ENCODE measurements at places on chromosomes 11 and 22. TPM values are rescaled to one million over a fixed set of nuclear protein-coding genes. Genes with fewer than 3 reads are reported as not detected.
A peak's percentile ranks its signal among the peaks of the same experiment; 100 is the strongest.

- no peak overlapping the region for H3K27ac ChIP-seq
- DNase-seq: no peak
- H3K27me3 ChIP-seq: no peaks in the 10 kb centered on the region
- H3K4me3 ChIP-seq: no peak overlapping the region
- peaks cover 69% of the 10 kb centered on the region for H3K36me3 ChIP-seq
Measured at GRCh38 chr11:64765291-64765850, 5.6 kb upstream of the PYGM start.

DNA sequence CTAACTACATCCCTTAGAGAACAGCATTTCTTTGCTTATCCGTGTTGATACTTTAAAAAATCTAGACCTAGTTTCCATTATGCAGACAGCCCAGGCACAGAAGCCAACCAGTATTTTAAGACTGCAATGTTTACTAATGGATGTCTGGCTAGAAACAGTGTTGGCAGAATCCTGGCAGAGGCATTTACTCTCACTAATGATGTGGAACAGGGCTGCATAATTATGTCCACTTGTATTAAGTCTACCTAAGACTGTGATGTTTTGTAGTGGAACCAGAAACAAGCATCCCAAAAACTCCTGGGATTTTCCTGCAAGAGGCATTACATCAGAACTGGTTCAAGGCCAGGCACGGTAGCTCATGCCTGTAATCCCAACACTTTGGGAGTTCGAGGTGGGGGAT lies 50.2 kb upstream of the PICALM start:
- H3K27me3 ChIP-seq: no peaks in the 10 kb centered on the region
- H3K4me1 ChIP-seq: peaks cover 28% of the 10 kb centered on the region
- DNase-seq: no peak
- no peak overlapping the region for H3K4me3 ChIP-seq
- H3K27ac ChIP-seq: no peak overlapping the region

GRCh38 chr11:1086171-1087102 lies 11.8 kb downstream of the MUC2 start:
- H3K4me1 ChIP-seq: no peaks in the 10 kb centered on the region
- H3K36me3 ChIP-seq: no peaks in the 10 kb centered on the region
- H3K27me3 ChIP-seq: peaks cover 18% of the 10 kb centered on the region
- no peak overlapping the region for H3K4me3 ChIP-seq
- H3K27ac ChIP-seq: no peak overlapping the region

Gene RAG2
- total RNA-seq: not detected

Gene OVCH2
- not detected for total RNA-seq

DNA sequence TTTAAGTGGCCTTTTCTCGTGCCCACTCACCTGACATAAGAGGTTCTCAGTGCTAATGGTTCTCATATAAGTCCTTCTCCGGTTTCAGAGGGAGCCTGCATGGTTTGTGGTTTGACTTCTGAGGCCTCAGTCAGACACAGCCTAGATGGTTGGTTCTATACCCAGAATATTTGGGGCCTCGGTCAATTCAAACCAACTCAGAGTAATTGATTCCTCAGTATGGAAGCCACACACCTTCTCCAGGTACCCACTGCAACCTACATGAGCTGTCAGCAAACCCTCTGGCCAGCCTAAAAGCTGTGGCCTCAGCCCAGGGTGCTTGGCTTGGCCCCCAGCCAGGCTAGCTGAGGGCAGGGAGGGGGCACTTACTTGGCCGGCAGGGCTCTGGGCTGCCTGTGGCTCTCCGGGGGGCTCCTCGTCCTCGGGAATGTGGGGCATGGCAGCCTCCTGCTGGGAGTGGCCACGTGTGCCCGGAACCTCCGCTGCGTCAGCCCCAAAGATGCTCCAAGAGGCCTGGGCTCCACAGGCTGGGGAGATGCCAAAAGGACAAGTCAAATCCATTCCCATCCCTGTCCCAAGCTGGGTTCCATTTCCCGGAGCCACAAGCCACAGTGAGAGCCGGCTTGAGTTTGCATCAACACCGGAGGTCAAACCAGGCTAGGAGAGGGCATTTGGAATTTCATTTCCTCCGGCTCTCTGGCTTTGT lies 41.7 kb downstream of the IRAG1 start:
- no peak overlapping the region for H3K27ac ChIP-seq
- DNase-seq: no peak
- no peaks in the 10 kb centered on the region for H3K4me1 ChIP-seq
- peaks cover 10% of the 10 kb centered on the region for H3K27me3 ChIP-seq

DNA sequence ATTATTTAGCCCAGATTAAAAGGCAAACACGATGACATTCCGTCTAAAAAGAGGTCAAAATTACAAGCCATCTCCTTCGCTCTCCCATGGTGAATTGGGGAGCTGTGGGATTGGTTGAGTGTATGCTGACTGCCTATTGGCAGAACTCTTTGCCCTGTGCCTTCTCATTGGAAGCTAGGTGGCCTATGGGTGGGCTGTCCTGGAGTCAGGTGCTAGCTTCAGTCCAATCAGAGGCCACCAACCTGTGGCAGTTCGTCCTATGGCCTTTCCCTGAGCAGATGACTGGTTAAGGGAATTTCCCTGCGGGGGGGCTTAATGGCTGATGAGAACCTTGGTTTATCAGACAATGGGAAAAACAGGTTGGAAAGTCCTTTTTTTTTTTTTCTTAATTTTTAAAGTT lies 3.2 kb upstream of the MTMR3 start:
- H3K36me3 ChIP-seq: no peaks in the 10 kb centered on the region
- peaks cover 12% of the 10 kb centered on the region for H3K4me1 ChIP-seq

DNA sequence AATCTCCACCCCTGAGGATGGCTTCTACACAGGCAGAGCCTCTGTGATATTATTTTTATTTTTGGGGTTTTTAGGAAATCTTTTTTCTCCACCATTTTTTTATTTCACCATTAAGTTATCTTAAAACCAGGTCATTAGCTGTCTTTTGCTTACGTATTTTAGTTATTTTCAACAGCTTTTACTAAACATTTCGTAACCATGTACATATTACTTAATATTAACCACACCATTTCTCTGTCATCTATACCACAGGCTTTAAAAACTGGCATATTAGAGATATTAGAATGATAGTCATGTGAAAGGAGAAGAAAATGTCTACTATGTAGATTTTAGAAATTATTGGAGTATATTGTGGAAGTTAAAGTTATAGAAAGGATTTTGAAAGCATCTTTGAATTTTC lies 37.4 kb downstream of the YAP1 start:
- no peaks in the 10 kb centered on the region for H3K27me3 ChIP-seq
- no peak for DNase-seq
- no peak overlapping the region for H3K4me3 ChIP-seq
- peaks cover 74% of the 10 kb centered on the region for H3K4me1 ChIP-seq
- no peak overlapping the region for H3K27ac ChIP-seq

- no peaks in the 10 kb centered on the region for H3K27me3 ChIP-seq
- no peak overlapping the region for H3K27ac ChIP-seq
- no peak for DNase-seq
Measured at GRCh38 chr11:59261150-59261549, 48.4 kb upstream of the MPEG1 start.

- H3K36me3 ChIP-seq: no peaks in the 10 kb centered on the region
- no peak overlapping the region for H3K4me3 ChIP-seq
- no peak for DNase-seq
Measured at GRCh38 chr11:117000014-117000737, 98.1 kb downstream of the SIK3 start.

Gene PTPMT1
- 129 TPM for total RNA-seq

Gene RAB3IL1
- 1.3 TPM for total RNA-seq

Gene CREB3L1
- total RNA-seq: not detected

DNA sequence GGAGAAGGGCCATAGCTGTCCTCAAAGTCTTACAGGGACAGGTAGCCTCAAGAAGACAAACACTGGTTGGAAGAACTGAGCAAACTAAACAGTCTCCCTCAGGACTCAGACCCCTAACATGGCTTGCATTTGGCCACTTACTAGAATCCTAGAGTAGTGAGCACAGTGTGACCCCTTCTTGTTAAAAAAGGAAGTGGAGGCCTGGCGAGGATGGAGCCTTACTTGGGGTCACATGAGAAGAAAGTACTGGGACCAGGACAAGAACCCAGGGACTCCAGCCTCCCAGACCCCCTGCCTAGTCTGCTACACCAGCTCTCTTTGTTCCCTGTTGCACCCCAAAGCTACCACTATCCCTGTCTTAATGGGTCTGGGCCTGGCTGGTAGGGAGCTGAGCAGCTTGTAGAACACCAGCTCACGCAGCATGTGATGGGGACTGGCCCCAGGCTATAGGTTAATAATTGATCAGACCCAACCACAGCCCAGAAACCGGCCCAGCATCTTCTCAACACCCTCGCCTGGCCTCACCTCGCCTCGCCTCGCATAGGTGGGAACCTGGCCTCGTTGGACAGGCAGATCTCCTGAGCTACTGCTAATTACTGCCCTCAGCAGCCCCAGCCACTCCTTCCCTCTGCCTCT lies 17.6 kb downstream of the DGAT2 start:
- H3K27ac ChIP-seq: peak overlapping the region; percentile 39
- peaks cover 73% of the 10 kb centered on the region for H3K4me1 ChIP-seq
- no peaks in the 10 kb centered on the region for H3K27me3 ChIP-seq
- peak; percentile 58 for DNase-seq

Gene KLHL35
- not detected for total RNA-seq

DNA sequence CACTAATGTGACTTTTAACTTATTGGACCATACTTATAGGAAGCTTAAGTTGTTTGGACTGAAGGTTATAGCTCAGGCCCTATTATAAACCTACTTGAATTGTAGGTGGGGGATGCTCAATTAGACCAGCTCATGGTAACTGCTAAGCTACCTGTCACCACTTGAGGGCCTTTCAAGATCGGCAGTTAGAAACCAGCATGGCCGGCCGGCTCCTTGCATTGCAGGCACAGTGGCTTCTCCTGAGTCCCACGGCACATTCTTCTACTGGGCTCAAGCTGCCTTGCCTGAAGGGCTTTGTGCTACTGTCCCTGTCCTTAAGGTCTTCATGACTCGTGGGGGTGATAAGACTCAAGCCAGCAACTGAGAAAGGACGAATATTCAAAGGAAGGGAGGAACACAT lies 70.8 kb downstream of the TBC1D22A start:
- H3K27ac ChIP-seq: no peak overlapping the region
- peaks cover 6% of the 10 kb centered on the region for H3K36me3 ChIP-seq
- peaks cover 18% of the 10 kb centered on the region for H3K4me1 ChIP-seq
- peak; percentile 41 for DNase-seq
- no peak overlapping the region for H3K4me3 ChIP-seq
- no peaks in the 10 kb centered on the region for H3K27me3 ChIP-seq

GRCh38 chr11:118170882-118171268 lies 5.6 kb downstream of the SCN2B start:
- H3K27me3 ChIP-seq: peaks cover 65% of the 10 kb centered on the region
- no peak overlapping the region for H3K27ac ChIP-seq
- H3K4me1 ChIP-seq: peaks cover 28% of the 10 kb centered on the region
- no peak for DNase-seq

DNA sequence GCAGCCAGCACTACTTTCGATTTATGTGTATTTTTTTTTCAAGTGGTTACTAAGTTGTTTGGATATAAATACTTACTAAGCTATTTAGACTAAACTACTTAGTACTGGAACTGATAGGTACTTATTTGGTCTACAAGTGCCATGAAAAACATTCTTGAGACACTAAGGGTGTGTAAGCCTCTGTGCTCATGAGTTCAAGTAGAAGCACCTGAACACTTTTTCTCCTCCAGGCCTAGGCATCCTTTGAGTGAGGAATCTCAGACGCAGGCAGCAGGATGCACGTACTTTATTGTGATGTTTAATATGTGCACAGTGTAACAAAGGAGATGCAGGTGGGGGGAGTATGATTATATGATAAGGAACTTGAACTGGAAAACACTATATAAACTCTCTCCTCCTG lies 7.8 kb downstream of the TESMIN start:
- no peak overlapping the region for H3K4me3 ChIP-seq
- H3K4me1 ChIP-seq: no peaks in the 10 kb centered on the region
- no peak for DNase-seq
- peaks cover 3% of the 10 kb centered on the region for H3K27me3 ChIP-seq
- no peaks in the 10 kb centered on the region for H3K36me3 ChIP-seq

GRCh38 chr11:121293288-121293594 lies 670 bp downstream of the SC5D start:
- peaks cover 48% of the 10 kb centered on the region for H3K4me1 ChIP-seq
- no peak for DNase-seq
- H3K36me3 ChIP-seq: no peaks in the 10 kb centered on the region
- no peaks in the 10 kb centered on the region for H3K27me3 ChIP-seq

- no peak for DNase-seq
- H3K4me1 ChIP-seq: no peaks in the 10 kb centered on the region
- no peak overlapping the region for H3K4me3 ChIP-seq
- no peak overlapping the region for H3K27ac ChIP-seq
- H3K36me3 ChIP-seq: no peaks in the 10 kb centered on the region
Measured at GRCh38 chr22:25930083-25930482, 188.1 kb downstream of the MYO18B start.
